ENCODE measurements at places on chromosomes 13 and 19.

DNA sequence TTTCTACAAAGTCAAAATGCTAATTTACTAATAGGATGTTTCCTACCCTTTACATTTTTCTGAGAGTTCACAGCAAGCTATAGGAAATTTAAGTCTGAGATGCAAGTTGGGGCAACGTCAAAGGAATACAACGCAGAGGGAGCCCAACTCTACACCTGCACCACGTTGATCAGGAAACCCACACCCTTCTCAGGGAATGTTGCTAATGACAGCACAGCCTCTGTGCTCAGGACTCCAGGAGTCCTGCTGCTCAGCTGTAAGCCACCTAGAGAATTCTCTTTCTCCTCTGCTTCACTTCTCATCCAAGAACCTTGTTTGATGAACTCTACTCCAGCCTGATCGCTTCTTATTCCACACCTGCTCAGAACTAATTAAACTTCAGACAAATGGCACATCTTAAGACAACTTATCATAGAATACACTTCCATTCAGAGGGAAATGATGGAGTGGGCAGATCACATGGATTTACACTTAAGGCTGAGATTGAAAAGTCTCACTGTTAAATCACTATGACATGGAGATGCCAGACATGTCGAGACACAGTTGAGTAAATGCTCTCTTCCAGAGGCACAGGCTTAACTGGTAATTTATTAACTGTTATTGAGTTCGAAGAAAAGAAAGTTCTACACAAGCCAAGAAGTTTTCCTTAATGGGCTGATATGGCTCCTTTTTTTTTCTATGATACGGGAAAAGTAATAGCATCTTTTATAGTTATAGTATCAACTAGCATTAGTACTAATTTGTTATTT is 811.6 kb upstream of the ARGLU1 start:
- DNase-seq, result no peak

- no peak for DNase-seq
These were observed 17.7 kb downstream of the GRIK5 start for GRCh38 chr19:42052241-42052863.

DNA sequence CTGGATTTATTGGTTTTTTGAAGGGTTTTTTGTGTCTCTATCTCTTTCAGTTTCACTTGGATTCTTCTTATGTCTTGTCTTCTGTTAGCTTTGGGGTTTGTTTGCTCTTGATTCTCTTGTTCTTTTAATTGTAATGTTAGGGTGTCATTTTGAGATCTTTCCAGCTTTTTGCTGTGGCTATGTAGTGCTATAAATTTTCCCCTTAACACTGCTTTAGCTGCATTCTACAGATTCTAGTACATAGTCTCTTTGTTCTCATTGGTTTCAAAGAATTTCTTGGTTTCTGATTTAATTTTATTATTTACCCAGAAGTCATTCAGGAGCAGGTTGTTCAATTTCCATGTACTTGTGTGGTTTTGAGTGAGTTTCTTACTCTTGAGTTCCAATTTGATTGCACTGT is 24.6 kb downstream of the ZNF430 start:
- no peak for DNase-seq

- DNase-seq, result no peak
These were observed 489.1 kb upstream of the TSHZ3 start for GRCh38 chr19:31838163-31838815.

- DNase-seq, result no peak
These were observed 24.2 kb downstream of the GAS6 start for GRCh38 chr13:113839536-113840204.

DNA sequence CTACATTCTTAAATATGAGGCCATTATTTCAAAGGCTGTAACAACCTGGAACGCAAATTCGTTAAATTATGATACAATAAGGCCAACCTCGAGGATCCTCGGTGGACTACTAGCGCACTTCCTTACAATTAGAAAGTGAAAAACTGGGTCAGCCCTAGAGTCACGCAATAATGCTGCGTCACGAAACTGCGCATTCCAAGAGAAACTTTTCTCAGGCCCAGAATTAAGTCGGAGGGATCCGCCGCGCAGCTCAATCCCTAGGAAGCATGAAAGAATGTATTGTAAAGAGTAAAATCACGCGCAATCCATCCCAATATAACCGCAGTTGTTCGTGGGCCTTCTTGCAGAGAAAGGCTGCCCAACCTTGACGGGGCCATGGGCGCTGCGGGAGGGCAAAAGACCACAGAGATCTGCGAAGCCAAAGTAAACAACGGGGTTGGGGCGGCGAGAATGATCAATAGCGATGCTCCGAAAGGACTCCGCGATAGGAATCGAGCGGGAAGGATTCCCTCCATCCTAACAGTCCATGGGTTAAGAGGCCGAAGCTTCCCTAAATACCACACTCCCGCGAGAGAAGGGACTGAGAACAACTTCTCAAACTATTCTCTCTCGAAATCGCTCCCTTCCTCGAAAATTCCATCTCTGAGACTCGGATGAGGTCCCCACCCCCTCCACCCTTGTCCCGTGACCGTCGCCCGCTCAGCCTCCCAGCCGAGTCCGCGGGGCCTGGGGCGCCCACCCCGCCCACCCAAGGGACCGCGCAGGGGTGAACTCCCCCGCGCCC is 564 bp downstream of the SPART start:
- DNase-seq, result no peak

GRCh38 chr19:27746691-27747380 is 1466.1 kb downstream of the UQCRFS1 start:
- DNase-seq, result no peak

GRCh38 chr13:110251193-110251819 is 55.7 kb downstream of the COL4A1 start:
- DNase-seq, result no peak

GRCh38 chr13:111664696-111665095 is 344.3 kb downstream of the TEX29 start:
- no peak for DNase-seq

DNA sequence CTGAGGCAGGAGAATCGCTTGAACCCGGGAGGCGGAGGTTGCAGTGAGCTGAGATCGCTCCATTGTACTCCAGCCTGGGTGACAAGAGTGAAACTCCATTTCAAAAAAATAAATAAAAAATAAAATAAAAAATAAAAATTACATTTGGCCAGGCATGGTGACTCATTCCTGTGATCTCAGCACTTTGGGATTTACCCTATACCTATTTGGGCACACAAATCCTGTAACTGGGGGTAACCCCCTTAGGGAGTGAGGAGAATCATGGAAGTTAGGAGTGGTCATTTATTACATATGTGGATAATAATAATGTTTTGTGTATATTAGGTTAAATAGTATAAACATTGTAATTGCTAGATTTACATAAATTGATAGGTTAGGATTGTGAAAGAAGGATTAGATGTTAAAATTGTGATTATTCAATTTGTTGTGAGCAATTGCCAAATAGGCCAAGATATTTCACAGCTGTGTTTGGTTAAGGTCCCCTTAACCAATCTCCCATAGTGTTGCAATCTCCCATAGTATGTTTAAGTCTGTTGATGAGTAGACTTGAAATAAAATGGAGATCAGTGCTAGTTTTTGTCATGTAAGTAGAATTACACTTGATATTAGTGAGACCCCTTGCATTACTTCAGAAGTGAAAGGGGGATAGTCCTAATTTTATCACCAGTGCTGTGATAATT is 30.7 kb downstream of the ZNF844 start:
- no peak for DNase-seq

DNA sequence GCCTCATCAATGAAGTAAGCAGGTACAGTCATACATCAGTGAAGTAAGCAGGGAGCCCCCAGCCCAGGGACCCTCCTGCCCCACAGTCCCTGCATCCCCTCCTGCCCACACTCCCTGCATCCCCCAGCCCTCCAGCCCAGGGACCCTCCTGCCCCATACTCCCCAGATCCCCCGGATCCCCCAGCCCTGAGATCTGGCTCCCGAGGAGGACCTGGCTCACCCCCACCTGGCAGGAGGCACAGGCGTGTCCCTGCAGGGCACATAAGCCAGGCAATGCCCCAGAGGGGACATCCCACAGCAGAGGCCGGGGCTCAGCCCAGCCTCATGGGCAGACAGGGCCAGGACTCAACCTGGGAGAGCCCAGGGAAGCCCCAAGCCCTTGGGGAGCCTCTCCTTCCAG is 53.6 kb upstream of the TPM4 start:
- DNase-seq, result no peak

DNA sequence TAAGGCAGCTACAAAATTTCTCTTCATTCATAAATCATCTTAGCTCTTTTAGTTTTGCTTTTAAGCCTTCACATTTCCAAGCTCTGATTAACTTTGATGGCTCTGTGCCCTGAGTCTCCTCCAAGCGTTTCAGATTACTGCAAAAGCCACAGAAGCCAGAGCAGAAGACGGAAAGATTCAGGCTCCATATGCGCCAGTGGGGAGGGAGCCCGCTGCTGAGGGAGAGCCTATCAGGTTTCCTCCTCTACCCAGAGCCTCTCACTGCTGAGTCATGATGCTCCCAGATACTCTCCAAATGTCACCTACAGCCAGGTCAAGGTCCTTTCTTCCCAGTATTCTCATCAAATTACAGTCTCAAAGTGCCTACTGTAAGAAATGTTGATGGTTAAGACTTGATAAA is 193.6 kb downstream of the RAP2A start:
- DNase-seq, result peak; percentile 84

GRCh38 chr13:23957981-23958380 is 60.7 kb upstream of the C1QTNF9B start:
- no peak for DNase-seq

- no peak for DNase-seq
These were observed 11.2 kb upstream of the SLC7A10 start for GRCh38 chr19:33236696-33237390.

GRCh38 chr13:43377973-43378372 is 354.6 kb downstream of the DNAJC15 start:
- no peak for DNase-seq

- DNase-seq, result no peak
These were observed 89.3 kb downstream of the SPACA7 start for GRCh38 chr13:112465251-112466131.

- no peak for DNase-seq
These were observed 58.0 kb upstream of the ZNF536 start for GRCh38 chr19:30314056-30314804.
